H7 (cell line): ENCODE measurements at places on chromosomes 2 and 18. TPM values are rescaled to one million over a fixed set of nuclear protein-coding genes. Genes with fewer than 3 reads are reported as not detected.

Gene ACMSD
- total RNA-seq = not detected in 2 replicates

Gene TUBA4B
- 0.28 TPM in 1 of 2 replicates, not detected in the other for total RNA-seq

Gene SP5
- 7.0 and 10.1 TPM in 2 replicates for total RNA-seq

Gene C1QL2
- total RNA-seq = 0.28 and 0.59 TPM in 2 replicates

Gene SNORC
- total RNA-seq = 1.6 and 5.2 TPM in 2 replicates

Gene ADD2
- total RNA-seq = 63.9 and 79.4 TPM in 2 replicates

Gene LYPD6B
- 0.22 and 1.9 TPM in 2 replicates for total RNA-seq

Gene ONECUT2
- 0.62 and 0.89 TPM in 2 replicates for total RNA-seq

Gene TMEFF2
- total RNA-seq = 0.17 and 0.26 TPM in 2 replicates

Gene SERPINB4
- total RNA-seq = not detected in 2 replicates

Gene ATG16L1
- 52.1 and 64.8 TPM in 2 replicates for total RNA-seq

Gene OXER1
- total RNA-seq = 0.69 and 2.4 TPM in 2 replicates

Gene LDLRAD4
- 21.0 and 23.9 TPM in 2 replicates for total RNA-seq

Gene PSMG2
- total RNA-seq = 91.7 and 113 TPM in 2 replicates

Gene HOXD13
- total RNA-seq = 0.07 TPM in 1 of 2 replicates, not detected in the other

Gene PELI1
- 37.3 and 50.6 TPM in 2 replicates for total RNA-seq

Gene LIMS2
- 0.33 and 1.4 TPM in 2 replicates for total RNA-seq

Gene CHST10
- total RNA-seq = 24.8 and 28.4 TPM in 2 replicates

Gene DLGAP1
- 10.1 and 21.7 TPM in 2 replicates for total RNA-seq

Gene LRRTM4
- total RNA-seq = 3.6 and 5.7 TPM in 2 replicates

Gene CCDC150
- 18.4 and 27.7 TPM in 2 replicates for total RNA-seq

Gene MOGAT1
- total RNA-seq = not detected in 2 replicates

Gene AOX1
- total RNA-seq = 2.4 and 7.6 TPM in 2 replicates

Gene SULT1C4
- 2.9 and 5.6 TPM in 2 replicates for total RNA-seq

Gene ST8SIA3
- 0.66 and 1.5 TPM in 2 replicates for total RNA-seq

Gene SAG
- not detected in 2 replicates for total RNA-seq

Gene ABCG8
- total RNA-seq = not detected in 2 replicates

Gene ZNF516
- total RNA-seq = 41.8 and 53.9 TPM in 2 replicates

Gene HES6
- total RNA-seq = 52.2 and 67.4 TPM in 2 replicates

Gene CDH2
- total RNA-seq = 101 and 106 TPM in 2 replicates

Gene ASNSD1
- 45.4 and 51.9 TPM in 2 replicates for total RNA-seq

Gene KCNJ3
- 0.07 and 0.28 TPM in 2 replicates for total RNA-seq

Gene AGXT
- not detected in 2 replicates for total RNA-seq

Gene ZNF519
- 8.3 and 9.5 TPM in 2 replicates for total RNA-seq

Gene TMEM214
- 46.5 and 46.6 TPM in 2 replicates for total RNA-seq

Gene HOXD3
- total RNA-seq = not detected in 2 replicates

Gene WBP1
- 81.0 and 88.9 TPM in 2 replicates for total RNA-seq

Gene RAMP1
- 0.17 and 0.78 TPM in 2 replicates for total RNA-seq

Gene LCT
- 0.03 TPM in 1 of 2 replicates, not detected in the other for total RNA-seq

Gene CIDEA
- 0.15 TPM in 1 of 2 replicates, not detected in the other for total RNA-seq

Gene TMSB10
- 1,705 and 2,421 TPM in 2 replicates for total RNA-seq

Gene MC4R
- total RNA-seq = 0.03 TPM in 1 of 2 replicates, not detected in the other

Gene SH2D6
- not detected in 2 replicates for total RNA-seq

Gene IGFBP2
- 848 and 859 TPM in 2 replicates for total RNA-seq

Gene SLC25A52
- 0.18 TPM in 1 of 2 replicates, not detected in the other for total RNA-seq

Gene SP140
- total RNA-seq = 0.55 TPM in 1 of 2 replicates, not detected in the other
